Fibroblast of skin of abdomen (primary cell): ENCODE measurements at places on chromosomes 2 and 18.

- DNase-seq: no peak
Measured at GRCh38 chr2:70832386-70832785, 3.2 kb downstream of the CD207 start.

- DNase-seq: no peak
Measured at GRCh38 chr2:135620198-135620597, 88.9 kb downstream of the R3HDM1 start.

GRCh38 chr2:67776276-67776675 lies 286.5 kb downstream of the C1D start:
- DNase-seq: no peak

GRCh38 chr18:51437280-51438271 lies 240.1 kb upstream of the MEX3C start:
- no peak for DNase-seq

DNA sequence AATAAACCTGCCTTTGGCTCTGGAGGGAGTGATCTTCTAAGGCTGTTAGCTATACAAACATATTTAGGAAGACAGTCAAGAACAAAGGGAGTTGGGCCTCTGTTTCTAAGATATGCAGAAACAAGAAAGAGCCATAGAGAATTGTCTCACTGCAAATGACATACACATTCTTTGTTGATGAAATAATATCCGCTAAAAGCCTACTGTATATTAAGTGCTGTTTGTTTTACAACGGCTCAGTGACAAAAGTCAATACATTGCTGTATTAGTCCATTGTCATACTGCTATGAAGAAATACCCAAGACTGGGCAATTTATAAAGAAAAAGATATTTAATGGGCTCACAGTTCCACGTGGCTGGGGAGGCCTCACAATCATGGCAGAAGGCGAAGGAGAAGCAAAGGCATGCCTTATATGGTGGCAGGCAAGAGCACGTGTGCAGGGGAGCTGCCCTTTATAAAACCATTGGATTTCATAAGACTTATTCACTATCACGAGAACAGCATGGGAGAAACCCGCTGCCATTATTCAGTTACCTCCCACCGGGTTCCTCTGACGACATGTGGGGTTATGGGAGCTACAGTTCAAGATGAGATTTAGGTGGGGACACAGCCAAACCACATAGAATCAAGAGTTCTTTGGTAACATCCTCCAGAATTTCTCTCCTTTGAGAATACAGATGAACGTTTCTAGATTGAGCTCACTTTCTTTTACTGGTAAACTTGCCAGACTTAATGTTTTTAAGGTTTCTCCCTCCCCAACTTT lies 157.8 kb downstream of the PIK3C3 start:
- DNase-seq: peak; percentile 28

GRCh38 chr2:37361216-37361815 lies 16.9 kb downstream of the QPCT start:
- no peak for DNase-seq

DNA sequence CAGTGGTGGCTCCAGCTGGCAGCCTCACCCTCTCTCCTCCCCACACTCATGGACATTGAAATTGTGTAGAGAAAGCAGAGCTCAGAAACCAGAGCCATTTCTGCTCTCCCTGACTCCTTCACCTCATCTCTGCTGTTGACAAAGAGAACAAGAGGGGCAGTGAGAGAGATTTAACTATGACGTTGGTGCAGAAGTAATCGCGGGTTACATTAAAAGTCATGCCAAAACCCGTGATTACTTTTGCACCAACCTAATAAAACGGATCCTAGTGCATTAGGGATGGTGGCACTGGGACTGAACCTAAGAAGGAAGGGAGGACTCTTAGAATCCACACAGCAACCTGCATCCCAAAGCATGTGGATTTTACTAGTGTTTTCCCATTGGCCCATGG lies 113.3 kb upstream of the CDC42EP3 start:
- DNase-seq: no peak

DNA sequence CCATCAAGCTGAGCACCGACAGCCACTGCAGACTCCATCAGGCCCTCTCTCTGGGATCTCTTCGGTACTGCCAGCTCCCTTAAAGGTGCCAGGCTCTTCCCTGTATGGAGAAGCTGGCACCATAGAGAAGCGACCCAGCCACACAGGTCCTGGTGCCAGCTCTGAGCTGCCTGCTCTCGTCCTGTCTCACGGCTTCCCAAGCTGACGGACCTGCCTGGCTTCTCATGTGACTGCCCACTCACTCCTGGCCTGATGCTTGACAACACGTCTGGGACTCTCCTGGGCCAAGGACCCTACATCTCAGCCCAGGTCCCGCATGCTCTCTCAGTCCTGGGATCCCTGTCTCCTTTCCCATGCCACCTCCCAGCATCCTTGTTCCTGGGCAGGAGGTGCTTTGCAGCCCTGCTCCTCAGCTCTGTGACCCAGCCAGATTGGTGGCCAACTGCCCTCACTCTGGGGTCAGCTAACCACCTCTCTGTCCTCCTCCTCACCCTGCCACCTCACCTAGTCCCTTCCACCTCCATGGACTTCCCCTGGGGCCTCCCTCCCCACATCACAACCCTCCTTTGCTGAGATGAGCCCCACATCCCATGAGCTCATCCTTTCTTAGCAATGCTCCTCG lies 12.5 kb upstream of the ATOH8 start:
- no peak for DNase-seq

GRCh38 chr2:178962805-178963433 lies 87.0 kb downstream of the CCDC141 start:
- DNase-seq: no peak

DNA sequence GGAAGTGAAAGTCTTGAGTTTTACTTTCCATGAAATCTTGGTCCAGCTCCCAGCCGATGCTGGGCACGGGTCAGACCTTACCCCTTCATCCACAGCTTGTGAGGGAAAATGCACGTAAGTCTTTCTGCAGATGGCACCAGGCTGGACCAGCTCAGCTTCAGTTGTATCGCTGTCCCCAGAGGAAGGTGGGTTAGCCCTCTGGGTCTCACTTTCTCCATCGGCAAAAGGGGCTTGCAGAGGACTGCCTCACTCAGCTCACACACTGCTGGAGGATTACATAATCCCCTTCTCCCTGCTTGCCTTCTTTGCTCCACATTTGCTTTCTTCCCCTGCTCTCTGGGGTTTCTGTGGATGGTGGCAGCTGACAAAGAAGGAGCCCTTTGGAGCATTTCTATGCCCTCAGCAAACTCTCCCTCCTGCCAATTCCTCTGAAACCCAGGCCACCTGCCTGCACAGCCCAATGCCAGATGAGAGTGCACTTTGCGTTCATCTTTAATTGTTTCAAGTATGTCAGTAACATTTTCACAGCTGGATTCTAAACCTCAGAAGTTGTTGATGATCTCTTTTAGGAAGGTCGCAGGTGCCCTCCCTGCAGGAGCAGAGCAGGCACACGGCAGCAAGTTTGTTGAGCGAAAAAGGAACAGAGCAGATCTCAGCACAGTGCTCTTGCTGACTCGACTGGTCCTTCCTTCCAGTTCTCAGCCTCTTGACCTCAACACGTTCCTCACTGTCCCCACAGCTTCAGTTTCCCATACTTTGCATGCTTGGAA lies 155.6 kb upstream of the GLI2 start:
- no peak for DNase-seq

GRCh38 chr2:145076085-145076484 lies 556.2 kb upstream of the ZEB2 start:
- DNase-seq: no peak

- DNase-seq: no peak
Measured at GRCh38 chr2:219697811-219698747, 70.6 kb downstream of the SLC4A3 start.

- DNase-seq: peak; percentile 11
Measured at GRCh38 chr18:80200932-80201672, 46.2 kb downstream of the PARD6G start.
